ENCODE measurements at places on chromosomes 12 and 14.
A peak's percentile ranks its signal among the peaks of the same experiment; 100 is the strongest.

DNA sequence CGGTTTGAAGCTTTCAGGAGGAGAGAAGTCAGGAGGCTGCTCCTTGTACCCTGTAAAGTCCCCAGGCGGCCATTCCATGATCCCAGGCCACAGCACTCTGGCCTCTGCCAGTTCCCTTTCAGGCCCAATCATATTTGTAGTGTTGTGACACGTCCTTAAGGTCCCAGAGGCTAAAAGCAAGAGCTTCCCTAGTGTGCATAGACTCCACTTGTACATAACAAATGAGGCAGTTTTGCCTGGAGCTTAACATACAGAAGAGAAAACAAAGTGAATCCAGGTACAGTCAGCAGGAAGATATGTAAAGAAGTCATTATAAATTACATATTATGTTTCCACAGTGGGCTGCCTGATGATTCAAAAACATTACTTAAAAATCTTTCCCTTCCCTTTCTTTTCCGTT, 81.1 kb upstream of the RPH3A start:
- DNase-seq = no peak

DNA sequence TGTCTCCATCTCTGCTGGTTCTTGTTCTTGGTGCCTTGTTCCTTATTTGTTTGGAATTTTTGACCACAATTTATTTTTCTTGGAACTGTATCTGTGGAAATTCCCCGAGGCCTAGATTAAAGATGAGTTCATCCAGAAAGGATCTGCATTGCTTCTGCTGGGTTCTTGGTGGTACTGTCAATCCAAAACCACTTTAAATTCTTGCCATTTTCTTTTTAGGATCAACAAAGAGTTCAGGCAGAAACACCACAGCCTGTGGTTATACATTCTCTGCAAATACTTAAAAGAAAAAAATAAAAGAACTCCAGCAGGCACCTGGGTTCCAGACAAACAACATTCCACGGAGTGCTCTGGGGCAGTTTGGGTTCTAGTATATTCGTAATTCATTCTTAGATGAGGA, 6.0 kb upstream of the VAMP1 start:
- no peak for DNase-seq

- DNase-seq = no peak
Observed at GRCh38 chr12:106764738-106765137, 9.7 kb upstream of the RIC8B start.

DNA sequence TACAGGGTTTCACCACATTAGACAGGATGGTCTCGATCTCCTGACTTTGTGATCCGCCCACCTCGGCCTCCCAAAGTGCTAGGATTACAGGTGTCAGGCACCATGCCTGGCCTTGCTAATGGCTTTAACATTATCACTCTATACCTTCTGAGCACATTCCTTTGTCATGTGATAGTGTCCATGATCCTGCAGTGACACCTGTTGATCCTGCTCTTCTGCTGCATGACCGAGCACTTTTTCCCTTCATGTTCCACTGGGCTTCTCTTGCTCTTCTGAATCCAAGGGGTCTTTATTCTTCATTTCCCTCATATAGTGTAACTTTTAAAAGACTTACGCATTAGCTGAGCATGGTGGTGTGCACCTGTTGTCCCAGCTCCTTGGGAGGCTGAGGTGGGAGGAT, 11.6 kb downstream of the ZNF268 start:
- no peak for DNase-seq

GRCh38 chr12:95240556-95240955, 22.9 kb downstream of the VEZT start:
- DNase-seq = no peak

GRCh38 chr12:62581288-62582064, 114.8 kb downstream of the MON2 start:
- DNase-seq = no peak

GRCh38 chr12:104944252-104944651, 13.8 kb downstream of the SLC41A2 start:
- DNase-seq = no peak

- no peak for DNase-seq
Observed at GRCh38 chr14:69992564-69992963, 113.3 kb downstream of the SMOC1 start.

- DNase-seq = no peak
Observed at GRCh38 chr14:82655770-82656169, 1122.1 kb upstream of the SEL1L start.

DNA sequence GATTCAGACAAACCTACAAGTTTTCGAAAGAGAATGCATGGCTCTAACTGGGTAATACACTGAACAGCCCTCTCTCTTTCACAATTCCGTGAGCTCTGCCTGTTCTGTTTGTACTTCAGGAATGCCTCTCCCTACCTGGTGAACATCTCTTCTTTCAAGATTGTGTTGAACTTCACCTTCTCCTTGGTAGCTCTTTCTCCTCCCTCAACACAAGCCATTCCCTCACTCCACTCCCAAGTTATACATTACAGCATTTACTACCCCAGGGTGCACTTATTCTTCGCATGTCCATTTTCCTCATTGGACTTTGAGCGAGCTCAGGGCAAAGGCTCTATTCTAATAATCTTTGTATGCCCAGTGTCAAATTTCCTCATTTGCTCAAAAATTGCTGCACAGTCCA, 28.3 kb downstream of the NRDE2 start:
- DNase-seq = no peak

DNA sequence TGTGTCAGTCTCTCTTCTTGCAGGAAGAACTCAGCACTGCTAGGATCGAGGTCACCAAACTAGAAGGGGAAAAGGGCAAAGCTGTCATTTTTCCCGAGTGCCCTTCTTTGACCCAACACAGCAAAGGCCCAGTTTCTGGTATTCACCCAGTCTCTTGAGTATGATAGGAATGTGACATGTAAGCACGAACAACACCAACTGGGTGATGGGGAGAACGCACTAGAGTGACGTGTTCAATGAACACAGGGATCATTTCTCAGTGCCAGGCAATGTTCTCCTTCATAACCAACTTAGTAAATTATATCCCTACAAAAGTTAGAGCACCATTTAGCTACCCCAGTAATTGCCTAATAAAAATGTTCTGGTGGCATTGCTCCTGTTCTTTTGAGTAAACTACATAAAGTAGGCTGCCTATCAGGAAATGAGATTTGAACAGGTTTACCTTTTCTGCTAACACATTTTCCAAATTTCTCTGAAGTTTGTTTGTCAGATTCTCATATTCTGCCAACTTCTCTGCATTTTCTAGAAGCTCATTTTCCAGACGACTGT, 64.5 kb downstream of the NIN start:
- no peak for DNase-seq

DNA sequence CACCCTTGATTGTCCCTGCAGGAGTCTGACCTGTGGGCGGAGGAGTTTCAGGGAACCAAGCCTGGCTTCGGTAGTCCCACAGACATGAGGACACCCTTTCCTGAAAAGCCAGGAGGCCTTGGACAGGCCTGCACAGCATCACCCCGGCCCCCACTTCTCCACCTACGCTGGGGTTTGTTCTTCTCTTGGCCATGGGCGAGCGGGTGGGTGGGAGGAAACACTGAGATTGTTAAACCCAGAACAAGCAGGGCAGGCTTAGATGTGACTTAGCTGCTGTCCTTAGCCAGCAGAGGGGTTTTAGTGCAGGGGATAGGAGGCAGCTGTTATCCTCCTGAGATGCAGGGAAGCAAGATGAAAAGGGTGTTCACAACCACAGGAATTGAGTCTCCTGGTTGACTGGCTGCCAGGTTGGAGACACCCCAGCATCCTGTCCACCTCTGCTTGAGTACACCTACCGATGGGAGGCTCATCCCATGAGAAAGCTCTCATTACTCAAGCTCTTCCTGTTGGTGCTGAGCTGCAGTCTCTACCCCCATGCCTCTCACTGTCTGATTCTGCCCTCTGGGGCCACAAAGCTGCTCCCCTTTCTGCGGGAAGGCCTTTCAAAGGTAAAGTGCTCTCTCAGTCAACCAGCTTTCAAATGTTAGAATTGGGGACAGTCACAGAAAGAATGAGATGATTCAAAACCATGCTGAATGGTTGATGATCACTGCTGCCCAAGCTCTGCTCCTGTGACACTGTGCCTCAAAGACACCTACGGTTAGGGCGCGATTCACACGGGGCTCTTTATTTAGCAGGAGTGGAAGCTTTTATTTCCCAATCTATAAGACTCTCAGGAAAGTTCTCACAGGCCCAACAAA, 86.3 kb downstream of the IRF2BPL start:
- no peak for DNase-seq

DNA sequence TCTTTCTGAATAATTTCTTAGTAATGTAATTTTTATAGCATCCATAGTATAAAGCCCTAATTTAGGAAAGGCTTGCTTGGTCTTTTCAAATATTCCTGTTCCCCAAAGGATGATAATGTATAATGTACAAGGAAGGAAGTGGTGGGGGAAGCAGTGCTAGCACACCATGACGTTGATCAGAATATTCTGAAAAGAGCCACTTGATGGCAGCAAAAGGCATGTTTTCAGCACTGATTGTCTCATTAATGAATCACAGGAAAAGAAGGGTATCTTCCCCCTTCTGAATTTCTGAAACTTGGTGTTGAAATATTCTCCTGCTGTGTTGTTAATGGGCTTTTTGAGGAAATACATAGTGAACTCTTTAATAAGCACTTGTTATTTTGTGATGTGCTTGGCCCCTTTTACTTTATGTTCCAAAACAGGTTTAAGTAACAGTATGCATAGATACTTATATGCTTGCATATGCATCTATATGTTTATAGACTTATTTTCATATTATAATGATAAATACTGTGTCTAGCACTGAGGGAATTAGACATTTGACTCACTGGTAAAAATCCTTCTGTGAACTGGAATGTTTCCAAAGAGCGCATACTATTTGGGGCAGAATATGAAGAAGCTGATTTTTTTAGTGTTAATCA, 122.0 kb downstream of the TMEM117 start:
- no peak for DNase-seq

DNA sequence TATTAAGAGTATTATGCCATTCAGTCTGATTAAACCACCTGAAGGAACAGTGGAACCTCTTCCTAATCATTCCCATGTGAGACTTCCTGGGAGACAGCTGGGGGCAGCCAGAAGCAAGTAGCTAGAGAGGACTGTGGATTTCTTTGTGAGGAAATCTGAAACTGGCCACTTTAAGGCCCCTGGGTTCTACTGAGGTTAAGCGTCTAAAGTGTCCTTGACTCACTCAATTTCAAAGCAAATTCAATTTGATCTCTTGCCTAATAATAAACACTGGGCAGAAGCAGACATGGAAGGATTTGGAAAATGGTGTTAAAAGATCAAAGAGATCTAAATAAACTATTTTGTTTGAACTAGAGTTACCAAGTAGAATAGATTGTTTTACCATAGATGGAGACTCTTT, 909.9 kb downstream of the NRXN3 start:
- no peak for DNase-seq

DNA sequence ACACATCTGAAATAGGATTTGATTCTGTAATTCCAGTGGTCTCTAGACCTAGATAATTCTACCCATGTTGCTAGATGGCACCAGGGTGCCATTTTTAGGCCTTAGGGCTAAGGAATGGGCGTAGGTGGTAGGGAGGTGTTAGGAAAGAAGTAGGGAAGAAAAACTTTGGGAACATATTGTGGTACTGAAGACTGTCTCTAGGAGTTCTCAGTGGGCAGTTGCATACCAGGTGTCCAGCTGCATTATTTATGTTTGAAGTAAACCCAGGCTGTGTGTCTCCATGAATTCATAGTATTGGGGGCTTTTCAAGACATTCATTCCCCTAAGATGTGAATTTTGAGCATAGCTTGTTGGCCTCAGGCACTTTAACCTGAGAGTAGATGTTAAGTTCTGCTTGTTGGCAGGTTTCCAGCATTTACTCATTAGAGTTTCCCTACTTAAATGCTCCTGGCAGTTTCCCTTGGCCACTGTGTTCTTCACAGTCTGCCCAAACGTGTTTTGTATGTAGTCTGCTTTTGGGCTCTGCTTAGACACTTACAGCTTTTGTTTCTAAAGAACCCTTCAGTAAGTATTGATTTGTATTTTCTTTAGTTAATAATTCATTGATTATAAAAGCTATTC, 31.5 kb upstream of the CCT2 start:
- no peak for DNase-seq

GRCh38 chr14:96251656-96252155, 4.3 kb upstream of the BDKRB1 start:
- no peak for DNase-seq

DNA sequence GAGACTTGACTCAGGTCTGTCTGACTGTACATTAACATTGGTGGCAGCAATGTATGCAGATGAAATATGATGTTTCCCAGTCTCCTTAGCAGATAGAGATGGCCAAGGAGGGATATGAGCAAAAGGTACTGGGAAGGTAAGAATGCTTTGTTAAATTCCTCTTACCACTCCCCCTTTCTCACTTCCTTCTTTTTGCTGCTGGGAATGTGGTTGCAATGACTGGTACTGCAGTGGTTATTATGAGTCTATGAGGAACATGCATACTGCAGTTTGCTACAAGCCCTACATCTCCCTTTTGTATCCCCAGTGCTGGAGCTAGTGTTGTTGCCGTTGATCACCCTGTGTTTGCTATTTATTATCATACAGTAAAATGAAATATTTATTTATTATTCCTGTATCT, 35.9 kb downstream of the ALDH1L2 start:
- DNase-seq = no peak

GRCh38 chr12:66900616-66901015, 221.7 kb upstream of the GRIP1 start:
- no peak for DNase-seq

- DNase-seq = no peak
Observed at GRCh38 chr12:88634008-88634407, 53.7 kb upstream of the KITLG start.

DNA sequence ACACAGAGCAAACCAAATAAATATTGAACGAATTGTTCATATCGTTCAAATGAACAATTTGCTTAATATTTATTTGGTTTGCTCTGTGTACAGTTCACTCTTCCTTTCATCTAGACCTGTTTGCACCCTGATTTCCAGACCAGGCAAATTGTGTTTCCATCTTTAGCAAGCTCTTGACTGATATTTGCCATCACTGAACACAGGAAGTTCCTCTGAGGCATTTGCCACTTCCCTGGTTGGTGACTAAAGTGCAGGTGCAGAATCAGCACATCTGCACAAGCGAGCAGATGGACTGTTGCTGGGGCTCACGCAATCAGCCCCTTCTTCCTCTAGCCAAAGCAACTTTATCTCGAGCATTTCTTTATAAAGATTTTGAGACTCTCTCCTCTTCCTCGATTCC, 112.9 kb downstream of the DAAM1 start:
- DNase-seq = no peak

DNA sequence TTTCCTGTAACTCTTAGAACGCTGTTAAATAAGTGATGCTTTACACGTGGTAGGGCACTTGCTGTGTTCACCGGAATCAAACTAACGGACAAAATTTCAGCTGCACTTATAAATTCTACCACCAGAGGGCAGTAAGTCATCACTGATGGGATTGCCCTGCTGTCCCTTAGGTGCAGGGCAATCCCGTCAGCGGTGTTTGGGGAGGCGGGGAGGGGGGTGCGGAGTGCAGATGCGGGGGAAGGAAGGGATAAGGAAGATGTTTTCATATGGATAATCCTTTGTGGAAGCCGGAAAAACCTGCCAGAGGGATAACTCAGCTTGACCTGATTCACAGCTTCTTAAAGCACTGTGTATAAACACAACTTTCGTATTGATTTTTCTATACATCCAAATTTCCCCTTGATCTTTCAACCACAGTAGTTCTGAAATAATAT, 21.7 kb upstream of the SLC10A1 start:
- DNase-seq = peak; percentile 25

- no peak for DNase-seq
Observed at GRCh38 chr12:24231298-24231697, 281.8 kb upstream of the SOX5 start.

GRCh38 chr14:75303381-75303789, 24.8 kb downstream of the FOS start:
- DNase-seq = peak; percentile 38

- no peak for DNase-seq
Observed at GRCh38 chr14:68076451-68076850, 256.9 kb downstream of the RAD51B start.

GRCh38 chr12:39372204-39372925, 70.6 kb downstream of the KIF21A start:
- no peak for DNase-seq

All from T-helper 1 cell (primary cell).